GM13977 (cell line): ENCODE measurements at places on chromosomes 1 and 21.

- peak; percentile 3 for DNase-seq
Observed at GRCh38 chr1:203291201-203292096, 13.9 kb upstream of the BTG2 start.

DNA sequence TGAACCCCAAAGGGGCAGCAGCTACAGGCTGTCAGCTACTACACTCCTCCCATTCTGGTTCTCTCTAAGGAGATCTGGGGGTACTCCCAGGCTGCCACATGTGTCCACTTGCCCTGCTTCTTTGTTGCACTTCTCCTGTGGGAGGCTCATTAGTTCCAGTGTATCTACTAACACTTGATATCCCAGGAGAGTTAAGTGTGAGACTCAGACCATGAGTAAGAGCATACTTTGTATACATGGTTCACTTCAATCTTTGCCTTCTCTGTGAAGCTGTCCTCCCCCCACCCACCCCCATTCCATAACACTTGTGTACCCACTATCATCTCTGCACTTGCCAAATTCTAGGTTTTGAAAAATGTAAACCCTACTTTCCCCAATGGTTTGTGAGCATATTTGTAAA lies 34.9 kb upstream of the GADD45A start:
- DNase-seq, result no peak

DNA sequence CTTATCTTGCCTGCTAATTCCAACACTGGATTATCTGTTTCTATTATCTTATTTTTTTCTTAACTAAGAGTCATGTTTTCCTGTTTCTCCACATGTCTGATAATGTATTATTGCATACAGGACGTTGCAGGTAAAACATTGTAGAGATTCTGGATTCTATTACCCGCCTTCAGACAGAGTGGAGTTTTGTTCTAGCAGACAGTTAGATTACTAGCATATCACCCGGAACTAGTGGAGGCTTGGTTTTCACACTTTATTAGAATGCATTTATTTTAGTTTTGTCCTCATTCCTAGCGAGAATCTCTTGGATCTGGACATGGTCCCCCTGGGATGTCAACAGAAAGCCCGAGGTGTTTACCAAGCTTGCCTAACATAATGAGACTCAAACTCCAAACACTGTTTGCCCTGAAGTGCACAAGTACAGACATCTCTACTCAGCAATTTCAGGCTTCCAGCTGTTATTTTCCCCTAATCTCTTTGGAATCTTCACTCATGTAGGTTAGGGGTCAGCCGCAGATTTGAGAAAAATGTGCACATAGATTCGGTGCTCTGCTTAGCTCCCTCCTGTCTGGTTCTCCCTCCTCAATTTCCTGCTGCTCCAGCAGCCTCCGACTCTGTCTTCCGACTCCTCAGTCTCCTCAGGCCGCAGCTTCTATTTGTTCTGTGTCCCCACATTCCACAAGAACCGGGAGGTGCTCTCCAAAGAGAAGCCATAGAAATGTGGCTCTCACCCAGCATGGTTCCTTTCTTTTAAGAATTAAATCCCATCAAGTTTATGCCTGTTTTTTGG lies 36.8 kb upstream of the PTPRF start:
- no peak for DNase-seq

- no peak for DNase-seq
Observed at GRCh38 chr1:224589006-224589405, 27.1 kb upstream of the CNIH3 start.

GRCh38 chr21:24275616-24276015 lies 1331.7 kb downstream of the MRPL39 start:
- DNase-seq, result no peak

- DNase-seq, result no peak
Observed at GRCh38 chr1:12505231-12505630, 112.8 kb downstream of the DHRS3 start.

DNA sequence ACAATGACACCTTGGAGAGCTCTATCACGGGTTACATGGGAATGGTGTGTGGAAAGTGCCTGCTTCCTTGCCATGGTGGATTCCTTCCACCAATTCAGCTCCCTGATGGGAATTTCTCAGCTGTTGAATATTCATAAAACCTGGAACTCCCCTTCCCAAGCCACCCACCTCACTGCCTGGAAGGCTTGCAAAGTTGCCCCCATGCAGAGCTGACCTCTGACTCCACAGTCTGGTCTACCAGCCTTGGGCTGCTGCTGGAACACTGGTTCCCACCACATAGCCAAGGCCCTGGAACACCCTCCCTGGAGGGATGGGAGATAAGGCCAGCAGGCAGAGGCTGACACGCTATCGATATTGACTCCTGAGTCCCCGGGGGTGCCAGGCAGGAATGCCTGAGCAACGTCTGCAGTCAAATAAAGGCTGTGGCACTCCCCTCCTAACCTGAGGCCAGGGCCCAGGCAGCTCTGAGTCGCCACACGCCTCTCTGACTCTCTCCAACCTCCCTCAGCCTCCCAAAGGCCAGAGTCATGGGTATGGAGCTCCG lies 8.8 kb downstream of the CCDC24 start:
- DNase-seq, result no peak

DNA sequence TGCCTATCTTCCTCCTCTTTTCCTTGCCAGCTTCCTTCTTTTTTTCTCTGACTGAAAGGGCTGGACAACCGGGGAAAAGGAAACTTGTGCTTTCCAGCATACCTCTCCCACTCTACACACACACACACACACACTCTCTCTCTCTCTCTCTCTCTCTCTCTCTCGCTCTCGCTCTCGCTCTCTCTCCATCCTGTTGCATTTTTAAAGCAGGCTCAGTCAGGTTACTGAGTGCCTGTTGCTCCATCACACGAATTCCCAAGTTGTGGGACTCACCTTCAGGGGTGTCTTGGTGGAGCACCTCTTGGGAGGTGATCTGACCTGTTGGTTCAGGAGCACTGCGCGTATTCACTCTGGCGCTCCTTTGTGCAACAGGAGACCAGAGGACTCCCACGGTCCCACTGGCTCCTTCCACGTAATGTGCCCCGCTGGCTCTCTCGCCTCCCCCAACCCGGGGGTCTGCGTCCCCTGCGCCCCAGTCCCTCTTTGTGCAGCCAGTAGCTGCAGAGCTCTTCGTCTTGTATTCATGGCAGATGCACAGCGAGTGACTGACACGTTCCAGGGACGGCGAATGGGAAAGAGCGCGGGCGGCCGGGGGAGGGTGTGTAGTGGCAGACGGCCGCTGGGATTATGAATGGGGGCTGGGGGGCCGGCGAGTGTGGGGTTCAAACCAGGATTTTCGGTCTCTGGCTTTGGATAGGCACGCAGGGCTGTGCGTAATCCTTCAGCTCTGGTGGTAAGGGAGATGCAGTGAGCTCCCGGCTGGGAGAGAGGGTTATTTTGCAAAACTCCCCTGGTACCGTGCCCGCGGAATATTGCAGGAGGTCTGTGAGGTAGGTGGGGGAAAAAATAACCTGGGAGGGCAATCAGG lies 660 bp upstream of the PDE4B start:
- no peak for DNase-seq

- peak; percentile 59 for DNase-seq
Observed at GRCh38 chr1:21573971-21574465, 64.8 kb downstream of the ALPL start.

GRCh38 chr1:65065524-65066418 lies 82.2 kb upstream of the AK4 start:
- no peak for DNase-seq

DNA sequence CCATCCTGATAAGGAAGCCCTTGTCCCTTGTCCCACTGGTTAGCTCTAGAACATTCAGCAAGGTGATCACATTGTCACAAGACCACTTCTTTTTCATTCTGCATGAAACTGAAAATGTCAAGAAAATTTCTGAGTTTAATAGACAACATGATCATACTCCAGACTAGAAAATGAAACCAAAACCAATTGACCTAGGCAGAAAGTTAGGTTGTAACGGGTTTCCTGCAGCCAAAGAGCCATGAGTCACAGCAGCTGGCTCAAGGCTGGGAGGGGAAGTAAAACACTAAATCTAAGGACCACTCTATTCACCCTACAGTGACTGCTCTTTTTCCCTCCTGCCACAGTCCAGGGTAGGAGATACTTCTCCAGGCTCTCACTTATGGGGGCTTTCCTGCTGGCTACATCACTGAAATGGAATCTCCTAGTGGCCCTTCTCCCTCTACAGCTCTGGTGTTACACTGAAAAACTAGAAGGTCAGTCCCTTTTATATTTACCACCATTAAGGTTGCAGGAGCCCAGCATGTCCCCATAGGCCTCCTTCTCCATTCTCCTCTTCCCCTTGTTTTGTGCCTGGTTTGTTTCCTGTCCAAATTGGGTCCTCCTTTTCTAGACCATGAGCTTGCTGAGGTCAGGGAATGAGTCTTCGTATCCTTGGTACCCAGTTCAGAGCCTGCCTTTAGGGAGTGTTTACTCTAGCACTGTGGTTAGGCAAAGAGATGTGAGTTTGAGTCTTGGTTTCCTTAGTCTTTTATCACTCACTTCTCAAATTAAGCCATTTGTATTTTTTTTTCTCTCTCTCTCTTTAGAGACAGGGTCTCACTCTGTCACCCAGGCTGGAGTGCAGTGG lies 236.5 kb upstream of the JUN start:
- peak; percentile 60 for DNase-seq

- DNase-seq, result no peak
Observed at GRCh38 chr1:95584315-95584714, 350.3 kb downstream of the RWDD3 start.

- DNase-seq, result peak; percentile 13
Observed at GRCh38 chr1:63813829-63814277, 40.0 kb downstream of the ROR1 start.

- peak; percentile 67 for DNase-seq
Observed at GRCh38 chr1:22673486-22674409, 20.7 kb downstream of the C1QB start.

DNA sequence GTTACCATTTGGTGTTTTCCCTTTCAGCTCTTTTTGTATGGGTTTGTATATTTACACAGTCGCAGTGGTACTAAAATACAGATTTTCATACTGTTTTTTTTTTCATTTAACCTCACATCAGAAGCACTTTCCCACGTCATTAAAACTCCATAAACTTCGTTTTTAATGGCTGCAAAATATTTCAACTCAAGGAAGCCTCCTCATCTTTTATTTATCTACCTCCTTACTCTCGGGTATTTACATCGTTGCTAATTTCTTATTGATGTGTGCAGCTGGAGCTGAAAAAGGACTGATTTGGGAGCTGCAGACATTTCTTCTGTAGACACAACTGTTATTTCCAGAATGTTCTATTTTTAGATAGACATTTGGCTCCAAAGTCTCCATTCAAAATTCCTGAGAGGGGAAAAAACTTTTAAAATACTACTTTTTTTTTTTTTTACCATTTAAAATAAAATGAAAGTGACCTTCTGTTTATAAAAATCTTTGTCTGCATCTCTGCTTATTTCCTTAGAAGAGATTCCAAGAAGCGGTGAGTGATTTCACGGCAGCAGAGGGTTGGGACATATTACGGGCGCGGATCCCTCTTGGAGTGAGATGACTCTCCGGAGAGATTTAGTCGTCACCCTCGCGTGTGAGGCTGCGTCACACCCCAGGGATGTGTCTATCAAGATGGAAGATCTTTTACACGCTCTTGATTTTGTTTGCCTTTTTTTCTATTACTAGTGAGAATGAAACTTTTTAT lies 10.1 kb downstream of the RUNX3 start:
- no peak for DNase-seq

- DNase-seq, result peak; percentile 53
Observed at GRCh38 chr1:32870615-32871363, at the start of gene FNDC5. Gene FNDC5 (minus strand): TSS chr1:32870912.

DNA sequence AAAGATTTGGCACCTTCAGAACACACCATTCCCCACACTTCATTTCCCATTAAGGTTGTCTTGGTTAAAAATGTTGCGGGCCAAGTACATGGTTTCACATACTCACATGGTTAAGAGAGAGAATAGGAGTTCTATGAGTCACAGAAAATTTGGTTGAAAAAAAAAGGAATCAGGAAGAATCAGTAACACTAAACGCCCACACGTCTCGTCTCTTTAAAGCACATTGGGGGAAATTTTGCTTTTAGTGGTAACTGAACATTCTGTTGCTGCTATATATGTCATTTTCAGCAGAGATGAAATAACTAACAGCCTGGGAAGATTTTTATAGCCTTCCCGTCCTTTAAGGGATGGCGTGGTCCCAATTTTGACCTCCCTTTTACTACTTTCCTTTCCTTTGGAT lies 132.9 kb upstream of the ERG start:
- no peak for DNase-seq

GRCh38 chr1:174877208-174877673 lies 122.5 kb upstream of the CACYBP start:
- DNase-seq, result no peak

- no peak for DNase-seq
Observed at GRCh38 chr1:202105571-202106339, 17.0 kb upstream of the GPR37L1 start.

DNA sequence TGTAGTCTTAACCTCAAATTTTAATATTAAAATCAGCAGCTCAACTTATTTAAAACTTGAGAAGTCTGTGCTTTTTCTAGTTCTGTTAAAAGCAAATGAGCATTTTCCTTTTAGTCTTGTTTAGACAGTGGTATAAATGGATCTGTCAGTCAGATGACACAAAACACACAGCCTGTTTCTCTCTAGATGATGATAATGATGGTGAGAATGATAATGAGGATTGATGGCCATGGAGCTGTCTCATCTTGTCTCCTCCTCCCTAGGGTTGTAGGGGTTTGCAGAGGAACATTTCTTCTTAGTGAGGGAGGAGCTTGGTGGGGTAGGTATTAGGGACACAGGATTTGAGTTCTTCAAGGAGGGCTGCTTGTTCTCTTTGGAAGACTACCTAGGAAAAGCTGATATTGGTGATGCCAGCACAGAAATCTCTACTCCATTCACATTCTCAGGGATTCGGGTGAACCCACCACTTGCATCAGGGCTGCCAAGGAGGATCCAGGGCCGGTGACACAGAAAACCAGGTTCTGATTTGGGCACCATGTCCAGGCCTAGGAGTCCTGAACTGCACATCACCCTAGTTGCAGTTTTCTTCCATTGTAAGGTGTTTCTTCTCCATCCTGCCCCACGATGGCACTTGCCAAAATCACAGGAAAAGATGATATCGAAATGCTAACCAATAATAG lies 147.6 kb downstream of the RHOU start:
- DNase-seq, result no peak

- no peak for DNase-seq
Observed at GRCh38 chr1:192448026-192448578, 127.5 kb upstream of the RGS1 start.

DNA sequence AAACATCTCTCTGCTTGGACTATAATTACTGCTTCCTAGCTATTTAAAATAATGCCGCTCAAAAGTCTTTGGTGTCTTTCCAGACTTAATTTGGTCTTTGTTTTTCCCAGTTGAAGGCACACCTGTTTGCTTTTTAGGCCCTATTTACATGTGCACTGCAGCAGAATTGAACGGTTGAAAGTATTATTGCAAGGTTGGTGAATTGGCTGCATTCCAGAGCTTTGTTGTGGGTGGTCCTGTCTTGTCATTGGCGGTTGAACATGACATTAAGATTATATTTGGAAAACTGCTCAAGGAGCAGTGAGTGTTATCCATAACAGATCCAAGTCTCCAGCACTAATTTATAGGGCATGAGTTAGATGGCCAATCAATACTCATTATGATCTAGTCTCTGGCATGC lies 656.3 kb downstream of the PTPRC start:
- DNase-seq, result no peak

GRCh38 chr1:101198842-101199636 lies 37.8 kb upstream of the S1PR1 start:
- DNase-seq, result peak; percentile 64
